ENCODE measurements at places on chromosomes 4 and X.

GRCh38 chrX:72430405-72430968, 124.8 kb upstream of the CITED1 start:
- DNase-seq, result no peak

- peak; percentile 20 for DNase-seq
Measured at GRCh38 chr4:127482049-127482448, 150.7 kb upstream of the INTU start.

DNA sequence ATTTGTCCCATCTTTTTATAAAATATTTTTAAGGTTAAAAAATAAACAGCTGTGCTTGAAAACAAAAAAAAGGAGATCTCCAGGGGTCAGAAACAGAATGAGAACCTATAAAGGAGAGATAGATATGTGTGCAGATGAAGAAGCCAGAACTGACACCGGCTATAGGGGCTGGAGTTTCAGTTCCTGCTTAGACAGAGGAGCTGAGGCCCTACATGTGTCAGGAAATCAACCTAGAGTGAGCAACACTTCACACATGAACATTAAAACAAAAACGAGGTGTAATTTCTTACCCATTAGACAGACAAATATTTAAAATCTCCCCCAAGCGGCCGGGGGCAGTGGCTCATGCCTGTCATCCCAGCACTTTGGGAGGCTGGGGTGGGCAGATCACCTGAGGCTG, 17.8 kb upstream of the HUWE1 start:
- no peak for DNase-seq

- DNase-seq, result no peak
Measured at GRCh38 chr4:55722132-55722531, 86.0 kb upstream of the NMU start.

- DNase-seq, result no peak
Measured at GRCh38 chr4:6386091-6386490, 86.3 kb downstream of the PPP2R2C start.

GRCh38 chr4:87574996-87575395, 33.3 kb upstream of the DSPP start:
- peak; percentile 28 for DNase-seq

- DNase-seq, result peak; percentile 24
Measured at GRCh38 chr4:68369142-68369805, 19.4 kb upstream of the YTHDC1 start.

GRCh38 chr4:30536231-30536630, 183.9 kb upstream of the PCDH7 start:
- DNase-seq, result no peak

DNA sequence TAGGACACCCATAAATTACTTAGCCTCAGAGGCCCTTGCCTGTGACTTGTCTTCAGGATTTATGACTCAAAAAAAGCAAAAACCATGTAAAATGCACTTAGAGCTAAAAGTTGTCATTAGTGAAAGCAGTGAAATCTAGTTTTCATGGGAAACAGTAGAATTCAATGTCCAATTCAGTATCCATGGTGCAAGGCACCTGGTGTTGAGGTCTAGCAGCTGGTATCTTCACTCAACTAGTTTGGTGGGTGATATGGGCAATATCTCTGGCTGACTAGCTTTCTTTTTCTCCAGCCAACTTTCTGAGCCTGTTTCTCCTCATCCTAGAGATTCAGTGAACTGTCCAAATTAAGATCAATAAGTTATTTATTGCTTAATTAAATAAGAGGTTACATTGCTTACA, 229.8 kb upstream of the NDST4 start:
- no peak for DNase-seq

DNA sequence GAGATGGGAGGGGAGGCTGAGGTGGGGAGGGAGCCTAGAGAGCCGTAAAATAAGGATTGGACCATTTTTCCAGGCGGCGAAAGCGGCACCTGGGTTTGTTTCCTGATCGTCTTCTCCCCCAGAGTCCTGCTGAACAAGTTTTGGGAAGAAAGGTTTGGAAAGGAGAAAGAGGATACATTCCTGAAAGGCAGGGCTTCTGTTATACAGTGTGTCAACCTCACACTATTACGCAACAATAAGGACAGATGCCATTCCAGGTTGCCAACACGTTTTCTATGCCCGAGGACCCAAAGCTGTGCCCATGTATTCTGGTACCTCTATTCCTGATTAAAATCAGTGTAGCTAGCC, 658 bp downstream of the SCOC start:
- peak; percentile 12 for DNase-seq

DNA sequence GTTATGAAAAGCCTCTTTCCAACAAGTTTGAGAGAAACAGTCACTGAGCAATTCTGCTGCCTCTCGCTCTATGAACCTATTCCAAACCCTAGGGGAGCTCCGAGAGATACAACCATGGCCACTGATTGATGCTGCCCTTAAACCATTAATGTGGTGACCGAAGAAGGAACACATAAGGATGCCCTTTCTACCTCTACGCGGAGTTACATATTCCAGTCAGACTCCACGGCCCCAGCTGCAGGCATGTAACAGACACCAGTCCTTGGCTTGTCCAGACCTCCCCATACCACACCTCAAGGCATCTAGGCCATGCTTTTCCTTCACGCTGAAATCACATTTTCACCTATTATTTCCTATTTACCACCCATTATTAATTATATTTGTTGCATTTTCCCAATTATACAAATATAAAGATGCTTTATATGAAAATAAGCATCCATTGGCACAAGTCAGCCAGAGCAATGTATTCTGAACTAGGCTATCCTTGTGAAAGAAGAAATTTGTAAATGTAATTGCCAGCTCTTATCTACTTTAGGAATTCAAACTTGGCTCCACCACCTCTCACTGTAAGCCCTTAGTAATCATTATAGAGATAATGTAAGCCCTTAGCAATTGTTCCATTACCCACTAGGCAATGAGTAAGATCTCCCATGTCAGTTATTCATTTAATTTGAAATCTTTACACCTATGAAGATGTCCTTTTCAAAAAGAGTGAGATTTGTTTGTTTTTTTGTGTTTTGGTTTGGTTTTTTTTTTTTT, 338.4 kb downstream of the NR3C2 start:
- DNase-seq, result no peak

GRCh38 chr4:54541426-54542118, 116.2 kb upstream of the KIT start:
- no peak for DNase-seq

DNA sequence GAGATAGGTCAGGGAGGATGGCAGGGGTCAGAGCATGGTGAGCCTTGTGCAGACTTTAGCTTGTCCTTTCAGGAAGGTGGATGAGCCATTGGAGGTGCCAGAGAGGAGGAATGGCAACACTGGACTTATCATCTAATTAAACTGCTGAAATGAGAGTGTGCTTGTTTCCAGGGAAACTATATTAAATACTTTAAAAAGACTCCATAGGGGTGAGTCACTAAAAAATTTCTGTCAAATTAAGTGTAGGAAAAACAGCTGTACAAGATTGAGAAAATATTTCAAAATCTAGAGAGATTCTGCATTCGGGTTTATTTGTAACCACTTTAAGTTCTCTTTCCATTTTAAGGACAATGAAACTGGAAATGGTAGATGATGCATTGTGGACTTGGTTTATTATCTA, 11.4 kb downstream of the FRAS1 start:
- DNase-seq, result no peak

DNA sequence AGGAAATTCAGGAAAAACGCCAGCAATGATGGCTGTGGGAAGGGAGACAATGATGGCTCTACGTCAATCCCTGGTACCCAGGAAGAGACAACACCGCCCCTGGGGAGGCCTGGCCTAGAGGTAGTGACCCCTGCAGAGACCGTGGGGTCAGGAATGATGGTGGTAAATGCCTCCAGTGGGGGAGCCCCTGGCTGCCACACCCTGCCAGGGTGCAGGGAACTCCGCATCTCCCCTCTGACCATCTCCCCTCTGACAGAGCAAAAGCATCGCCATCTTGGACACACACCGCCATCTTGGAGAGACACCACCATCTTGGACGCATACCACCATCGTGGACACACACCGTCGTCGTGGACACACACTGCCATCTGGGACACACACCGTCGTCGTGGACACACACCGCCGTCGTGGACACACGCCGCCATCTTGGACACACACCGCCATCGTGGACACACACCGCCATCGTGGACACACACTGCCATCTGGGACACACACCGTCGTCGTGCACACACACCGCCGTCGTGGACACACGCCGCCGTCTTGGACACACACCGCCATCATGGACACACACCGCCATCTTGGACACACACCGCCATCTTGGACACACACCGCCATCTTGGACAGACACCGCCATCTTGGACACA, 9.9 kb downstream of the ASMTL start:
- no peak for DNase-seq

- no peak for DNase-seq
Measured at GRCh38 chr4:185011408-185011807, 6.9 kb upstream of the HELT start.

Data from fibroblast of mammary gland (primary cell).